ENCODE measurements at places on chromosomes 5 and 9. TPM values are rescaled to one million over a fixed set of nuclear protein-coding genes. Genes with fewer than 3 reads are reported as not detected.

DNA sequence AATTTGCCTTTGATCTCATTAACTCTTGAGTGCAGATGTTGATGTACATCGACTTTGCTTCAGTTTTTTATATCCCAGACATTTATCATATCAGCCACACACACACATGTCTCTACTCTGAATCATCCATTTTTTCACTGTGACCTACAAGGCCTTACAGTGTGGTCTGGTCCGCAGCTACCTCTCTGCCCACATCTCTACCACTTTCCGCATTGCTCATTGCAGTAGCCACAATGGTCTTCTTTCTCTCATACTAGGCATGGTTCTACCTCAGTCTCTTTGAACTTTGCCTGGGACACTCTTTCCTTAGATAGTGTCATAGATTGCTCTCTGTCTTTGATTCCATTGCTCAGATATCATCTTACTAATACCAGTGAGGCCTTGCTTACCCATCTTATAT lies 87.9 kb upstream of the FSD1L start:
- no peak for DNase-seq

DNA sequence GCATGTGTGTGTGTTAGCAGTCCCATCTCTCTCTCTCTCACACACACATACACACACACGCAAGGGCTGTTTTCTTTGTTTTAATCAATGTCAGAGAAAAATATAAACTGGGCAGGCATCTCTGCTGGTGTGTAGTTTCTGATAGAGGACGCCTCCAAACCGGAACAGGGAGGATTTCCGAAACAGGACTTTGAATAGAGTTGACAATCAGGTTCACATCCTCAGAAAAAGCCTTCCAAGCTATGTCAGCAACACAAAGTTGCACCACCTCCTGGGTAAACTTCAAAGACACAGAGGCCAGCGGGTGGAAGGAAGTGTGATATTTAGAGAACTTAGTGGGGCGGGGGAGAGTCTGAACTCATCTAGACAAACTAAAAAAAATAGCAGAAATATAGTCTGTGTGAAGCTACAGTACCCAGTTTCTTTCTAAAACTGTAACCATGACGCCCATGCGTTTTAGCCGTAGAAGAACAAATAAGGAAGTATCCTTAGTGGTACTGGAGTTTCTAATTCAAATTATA lies 1.2 kb downstream of the ST8SIA4 start:
- DNase-seq = no peak

DNA sequence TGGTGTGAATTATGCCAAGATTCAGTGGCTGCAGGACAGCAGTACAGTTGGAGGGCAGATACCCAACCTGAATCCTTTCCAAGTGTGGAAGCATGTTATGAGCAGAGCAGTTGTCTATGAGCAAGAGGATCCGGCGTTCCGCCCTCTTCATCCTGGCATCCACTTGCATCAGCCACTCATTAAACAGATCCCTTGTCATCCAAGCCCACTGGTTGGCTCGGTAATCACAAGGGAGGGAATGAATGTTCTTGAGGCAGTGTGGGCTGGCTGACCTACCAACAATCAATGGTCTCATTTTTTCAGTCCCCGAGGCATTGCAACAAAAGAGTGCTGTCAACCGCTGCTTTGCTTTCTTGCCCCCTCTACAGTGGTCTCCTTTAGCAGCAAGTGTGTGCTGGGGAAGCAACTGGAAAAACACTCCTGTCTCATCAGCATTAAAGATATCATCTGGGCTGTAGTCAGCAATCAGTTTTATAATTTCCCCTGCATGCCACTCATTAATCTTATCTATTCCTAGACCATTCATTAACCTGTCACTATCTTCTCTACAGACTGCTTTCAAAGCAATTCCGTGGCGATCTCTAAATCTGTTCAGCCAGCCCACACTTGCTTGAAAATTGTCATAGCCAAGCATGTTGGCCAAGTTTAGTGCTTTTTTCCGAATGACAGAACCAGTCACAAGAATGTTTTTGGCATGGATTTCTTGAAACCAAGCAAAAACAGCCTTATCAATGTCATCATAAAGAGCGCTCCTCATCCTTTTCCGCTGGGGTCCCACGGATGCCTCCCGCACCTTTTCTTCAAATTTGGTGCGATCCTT lies 4.9 kb downstream of the TIGD6 start:
- no peak for DNase-seq

Gene CDKN2A
- 0.72 TPM for total RNA-seq

Gene SPINK6
- 1.6 TPM for total RNA-seq
